ENCODE measurements at places on chromosomes 13 and 19. TPM values are rescaled to one million over a fixed set of nuclear protein-coding genes. Genes with fewer than 3 reads are reported as not detected.

GRCh38 chr13:83881917-83882605 lies at the start of gene SLITRK1:
Gene SLITRK1 (minus strand): TSS chr13:83882474. CDS start chr13:83881507, 967 bp downstream.
- H3K27ac ChIP-seq = no peak within 1 kb of the TSS
- H3K27me3 ChIP-seq = no peaks in the 10 kb centered on the region
- H3K4me3 ChIP-seq = no peak within 1 kb of the TSS
- DNase-seq = no peak
- no peaks in the 10 kb centered on the region for H3K36me3 ChIP-seq

GRCh38 chr13:68690567-68690966 lies 1417.1 kb upstream of the ATXN8OS start:
- H3K27me3 ChIP-seq = no peaks in the 10 kb centered on the region
- H3K4me1 ChIP-seq = no peaks in the 10 kb centered on the region
- H3K4me3 ChIP-seq = no peak overlapping the region
- no peak overlapping the region for H3K27ac ChIP-seq
- no peaks in the 10 kb centered on the region for H3K36me3 ChIP-seq

- H3K4me1 ChIP-seq = no peaks in the 10 kb centered on the region
- H3K27ac ChIP-seq = no peak overlapping the region
- H3K36me3 ChIP-seq = no peaks in the 10 kb centered on the region
- no peaks in the 10 kb centered on the region for H3K27me3 ChIP-seq
Observed at GRCh38 chr19:30431591-30431990, 59.4 kb downstream of the ZNF536 start.

PDX1 gene
- total RNA-seq = not detected

GRCh38 chr13:77339408-77339807 lies 12.5 kb upstream of the MYCBP2 start:
- no peaks in the 10 kb centered on the region for H3K4me1 ChIP-seq
- no peak for DNase-seq
- H3K4me3 ChIP-seq = no peak overlapping the region
- no peaks in the 10 kb centered on the region for H3K27me3 ChIP-seq
- no peaks in the 10 kb centered on the region for H3K36me3 ChIP-seq
- H3K27ac ChIP-seq = no peak overlapping the region

DNA sequence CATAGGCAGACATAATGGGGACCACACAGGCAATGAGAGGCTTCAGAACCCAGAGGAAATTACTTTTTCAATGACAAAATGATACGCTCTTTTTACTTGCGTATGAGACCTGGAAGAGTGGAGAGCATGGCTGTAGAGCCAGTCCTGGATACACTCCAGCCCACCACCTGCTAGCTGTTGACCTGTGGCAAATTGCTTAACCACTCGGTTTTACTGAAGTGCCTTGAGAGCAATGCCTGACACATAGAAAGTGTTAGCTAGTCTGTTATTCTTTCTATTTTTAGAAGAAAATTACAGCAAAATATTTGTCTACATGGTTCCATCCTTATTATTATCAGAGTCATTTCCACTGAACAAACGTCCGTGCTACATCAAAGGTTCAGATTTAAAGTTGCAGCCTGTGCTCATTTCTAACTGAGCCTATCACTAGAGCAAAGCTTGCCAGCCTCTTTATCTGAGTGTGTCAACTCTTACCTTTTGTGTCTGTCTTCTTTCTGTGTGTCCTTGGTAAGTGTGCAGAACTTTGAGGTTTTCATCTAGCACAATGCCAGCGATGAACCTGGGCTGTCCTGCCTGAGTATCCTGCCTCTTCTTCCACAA lies 9.6 kb upstream of the GPR183 start:
- H3K4me3 ChIP-seq = no peak overlapping the region
- H3K27me3 ChIP-seq = no peaks in the 10 kb centered on the region
- no peaks in the 10 kb centered on the region for H3K36me3 ChIP-seq
- DNase-seq = no peak

- H3K27ac ChIP-seq = peak overlapping the region; percentile 90
- DNase-seq = no peak
- no peaks in the 10 kb centered on the region for H3K36me3 ChIP-seq
- H3K4me3 ChIP-seq = peak overlapping the region; percentile 72
Observed at GRCh38 chr19:31351855-31352195, 2.6 kb upstream of the TSHZ3 start.

DNA sequence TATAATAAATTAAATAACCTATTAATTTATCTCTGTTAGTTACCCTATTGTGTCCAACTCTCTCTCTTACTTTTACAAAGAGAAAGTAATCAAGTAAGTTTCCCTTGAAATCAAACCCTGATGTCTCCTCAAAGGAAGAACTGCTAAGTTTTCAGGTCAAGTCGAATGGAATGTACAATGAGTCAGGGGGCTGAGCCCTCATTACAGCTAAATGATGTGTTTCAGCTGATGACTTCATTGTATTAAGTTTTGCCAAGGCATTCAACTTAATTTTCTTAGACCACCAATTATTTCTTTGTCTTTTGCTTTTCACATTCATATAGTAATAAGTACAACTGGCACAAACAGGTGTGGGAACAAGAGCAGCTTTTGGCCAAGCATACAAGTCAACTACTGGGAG lies 54.7 kb upstream of the DCT start:
- no peaks in the 10 kb centered on the region for H3K36me3 ChIP-seq
- no peaks in the 10 kb centered on the region for H3K4me1 ChIP-seq
- no peak overlapping the region for H3K27ac ChIP-seq
